ENCODE measurements at places on chromosomes 5 and 9.

DNA sequence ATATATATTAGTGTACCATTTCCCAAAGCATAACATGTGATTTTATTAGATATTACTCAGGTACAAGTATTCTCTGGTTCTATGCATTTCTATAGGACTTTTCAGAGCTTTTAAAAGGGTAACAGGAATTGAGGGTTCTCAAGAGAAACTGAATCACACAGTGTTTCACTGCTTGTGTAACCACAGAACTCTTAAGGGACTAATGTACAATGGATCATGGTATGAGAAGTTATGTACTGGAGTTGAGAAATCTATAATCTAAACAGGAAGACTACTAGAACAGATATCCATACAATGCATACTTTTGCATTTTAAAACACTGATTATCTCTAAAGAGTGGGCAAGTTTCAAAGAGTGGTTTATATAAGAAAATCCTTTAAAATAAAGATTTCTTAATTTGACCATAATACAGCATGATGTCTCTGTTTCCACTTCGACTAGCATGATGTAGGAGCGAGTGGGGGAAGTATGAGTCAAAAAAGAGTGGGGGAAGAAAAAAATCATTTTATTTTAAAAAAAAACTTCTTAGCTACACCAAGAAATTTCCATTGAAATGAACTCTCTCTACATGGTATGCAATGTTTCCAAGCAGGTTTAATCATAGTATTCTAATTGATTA is 183.5 kb downstream of the RFX3 start:
- DNase-seq = no peak
- peaks cover 3% of the 10 kb centered on the region for H3K36me3 ChIP-seq
- H3K27ac ChIP-seq = no peak overlapping the region
- no peak overlapping the region for H3K4me3 ChIP-seq
- no peaks in the 10 kb centered on the region for H3K27me3 ChIP-seq

DNA sequence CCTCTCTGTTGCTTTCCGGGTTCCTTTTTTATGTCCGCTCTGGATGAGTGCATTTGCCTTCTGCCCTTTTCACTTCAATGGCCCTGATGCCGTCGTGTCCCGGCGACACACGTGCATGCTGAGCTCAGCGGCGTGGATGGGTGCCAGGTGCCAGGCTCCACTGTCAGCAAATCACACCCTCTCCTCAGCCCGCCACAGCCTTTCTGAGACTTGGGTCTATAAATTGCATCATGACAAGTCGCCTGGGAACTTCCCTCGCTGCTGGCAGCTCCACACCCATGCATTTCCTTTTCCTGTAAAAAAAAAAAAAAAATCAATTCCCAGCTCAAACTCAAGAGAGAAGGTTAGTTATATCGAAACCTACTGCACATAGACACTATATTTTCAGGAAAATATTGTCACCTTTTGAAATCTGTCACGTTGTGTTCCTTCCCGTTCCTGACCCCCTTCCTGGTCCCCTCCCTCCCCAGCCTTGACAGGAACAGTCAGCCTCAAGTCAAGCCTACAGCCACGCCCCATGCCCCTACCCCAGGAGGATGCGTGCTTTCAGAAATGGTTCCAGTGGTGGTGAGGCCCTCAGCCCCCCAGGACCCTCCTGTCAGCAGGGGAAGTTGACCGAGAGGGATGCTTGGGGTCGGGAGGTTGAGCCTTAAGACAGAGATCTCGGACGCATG is 110.3 kb upstream of the PTCH1 start:
- H3K27me3 ChIP-seq = no peaks in the 10 kb centered on the region
- DNase-seq = no peak
- peaks cover 8% of the 10 kb centered on the region for H3K4me1 ChIP-seq
- H3K36me3 ChIP-seq = no peaks in the 10 kb centered on the region
- no peak overlapping the region for H3K27ac ChIP-seq

DNA sequence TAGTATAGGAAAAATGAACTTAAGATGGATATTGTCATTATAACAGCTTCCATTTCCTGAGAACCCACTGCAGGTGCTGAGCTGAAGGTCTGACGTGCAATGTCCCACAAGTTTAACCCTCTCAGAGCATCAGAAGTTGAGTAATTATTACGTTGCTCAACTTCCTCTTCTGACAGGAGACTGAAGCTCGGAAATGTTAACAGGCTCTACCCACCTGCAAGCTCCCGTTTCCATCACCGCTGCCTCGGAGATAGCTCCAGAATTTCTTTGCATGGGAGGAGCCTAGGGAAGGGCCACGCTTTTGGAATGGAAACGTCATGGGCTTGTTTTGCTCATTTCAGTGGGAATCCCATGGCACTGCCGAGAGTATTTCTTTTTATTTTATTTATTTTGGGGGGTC is 1.0 kb upstream of the NTMT1 start:
- peaks cover 17% of the 10 kb centered on the region for H3K27me3 ChIP-seq
- H3K27ac ChIP-seq = peak overlapping the region; percentile 61
- H3K36me3 ChIP-seq = no peaks in the 10 kb centered on the region

- no peak for DNase-seq
- no peaks in the 10 kb centered on the region for H3K4me1 ChIP-seq
- H3K27ac ChIP-seq = no peak overlapping the region
- no peaks in the 10 kb centered on the region for H3K27me3 ChIP-seq
- no peak overlapping the region for H3K4me3 ChIP-seq
Measured at GRCh38 chr5:5622806-5623205, 200.3 kb downstream of the ICE1 start.

DNA sequence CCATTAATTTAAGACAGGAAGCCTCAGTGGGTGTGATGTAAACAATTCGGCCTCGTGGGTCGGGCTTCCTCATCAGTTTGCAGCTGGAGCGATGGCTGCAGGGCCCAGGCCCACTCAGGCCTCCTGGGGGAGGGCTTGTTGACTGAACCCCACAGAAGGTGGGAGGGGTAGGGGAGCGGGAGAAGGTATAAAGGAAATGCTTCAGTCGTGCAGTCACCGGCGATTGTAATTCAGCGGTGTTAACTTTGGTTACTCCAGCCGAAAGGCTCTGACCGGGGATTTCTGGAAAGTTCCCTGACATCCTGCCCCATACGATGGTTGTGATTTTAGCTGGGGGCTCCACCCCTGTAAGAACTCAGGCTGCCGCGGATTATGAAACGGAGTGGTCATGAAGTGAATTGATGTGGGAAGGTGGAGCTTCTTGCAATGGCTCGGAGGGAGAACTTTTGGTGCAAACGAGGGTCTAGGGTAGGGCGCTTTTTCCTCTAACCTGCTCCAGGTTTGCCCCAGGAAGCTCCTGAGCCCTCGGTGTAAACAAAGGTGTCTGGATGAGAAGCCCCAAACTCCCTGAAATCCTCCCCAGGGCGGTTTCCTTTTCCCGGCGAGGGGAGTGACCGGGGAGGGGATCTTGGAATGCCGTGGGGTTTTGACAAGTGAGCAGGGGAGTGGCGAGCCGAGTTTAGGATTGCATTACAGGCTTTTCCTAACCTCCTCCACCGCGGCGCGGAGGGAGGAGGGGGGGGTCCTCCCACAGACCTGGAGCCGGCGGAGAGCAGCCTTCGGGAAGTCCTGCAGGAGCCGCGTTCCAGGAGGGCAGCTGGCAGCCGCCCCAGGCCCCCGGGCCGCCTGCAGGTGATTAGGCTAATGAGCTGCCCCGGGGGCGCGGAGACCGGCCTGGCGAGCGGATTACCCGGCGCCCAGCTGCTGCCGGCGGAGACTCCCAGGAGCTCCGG is 215.5 kb downstream of the PDZD2 start:
- DNase-seq = no peak
- no peak overlapping the region for H3K27ac ChIP-seq
- H3K4me3 ChIP-seq = peak overlapping the region; percentile 38

DNA sequence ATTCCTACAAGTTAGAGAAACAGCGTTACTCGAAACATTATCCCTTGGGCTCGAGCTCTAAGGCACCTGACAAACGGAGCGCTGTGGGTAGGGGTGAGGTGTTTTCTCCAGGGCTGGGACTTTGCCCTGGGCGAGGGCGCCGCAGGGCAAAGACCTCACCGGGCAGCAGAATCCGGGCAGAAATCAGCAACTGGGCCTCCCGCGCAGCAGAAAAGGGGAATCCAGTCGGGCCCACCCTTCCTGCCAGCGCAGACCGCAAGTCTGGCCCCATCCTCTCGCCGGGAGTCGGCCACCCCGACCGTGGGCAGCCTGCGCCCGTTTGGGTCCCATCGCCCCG is 430 bp upstream of the MSH3 start:
- no peaks in the 10 kb centered on the region for H3K27me3 ChIP-seq
- peak overlapping the region; percentile 68 for H3K27ac ChIP-seq
- DNase-seq = no peak
- peaks cover 31% of the 10 kb centered on the region for H3K4me1 ChIP-seq
- H3K36me3 ChIP-seq = peaks cover 5% of the 10 kb centered on the region

- no peak overlapping the region for H3K4me3 ChIP-seq
- no peaks in the 10 kb centered on the region for H3K27me3 ChIP-seq
- H3K27ac ChIP-seq = no peak overlapping the region
- DNase-seq = no peak
Measured at GRCh38 chr5:171236651-171237050, 72.4 kb upstream of the TLX3 start.

DNA sequence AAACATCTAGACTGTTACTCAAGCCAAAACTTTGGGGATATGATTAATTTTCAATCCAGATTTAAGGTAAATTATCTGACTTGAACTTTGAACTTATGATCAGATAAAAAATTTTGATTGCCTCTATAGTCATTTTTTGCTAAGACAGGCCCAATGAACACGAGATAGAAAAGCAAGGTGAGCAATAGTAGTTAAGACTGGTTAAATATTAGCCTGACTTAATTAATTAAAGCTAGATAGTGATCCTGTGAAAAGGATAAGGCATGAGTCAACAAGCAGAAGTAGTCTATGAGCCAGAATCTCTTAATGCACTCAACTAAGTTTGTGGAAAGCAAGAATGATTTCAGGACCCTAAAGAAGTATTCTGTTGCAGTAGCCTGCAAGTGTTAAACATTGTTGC is 66.5 kb downstream of the PDE4D start:
- H3K36me3 ChIP-seq = no peaks in the 10 kb centered on the region
- H3K27ac ChIP-seq = no peak overlapping the region
- DNase-seq = no peak
- H3K4me1 ChIP-seq = no peaks in the 10 kb centered on the region
- H3K27me3 ChIP-seq = no peaks in the 10 kb centered on the region
- H3K4me3 ChIP-seq = no peak overlapping the region

- no peak for DNase-seq
- peaks cover 25% of the 10 kb centered on the region for H3K4me1 ChIP-seq
Measured at GRCh38 chr9:518540-518939, 303.9 kb downstream of the DOCK8 start.

DNA sequence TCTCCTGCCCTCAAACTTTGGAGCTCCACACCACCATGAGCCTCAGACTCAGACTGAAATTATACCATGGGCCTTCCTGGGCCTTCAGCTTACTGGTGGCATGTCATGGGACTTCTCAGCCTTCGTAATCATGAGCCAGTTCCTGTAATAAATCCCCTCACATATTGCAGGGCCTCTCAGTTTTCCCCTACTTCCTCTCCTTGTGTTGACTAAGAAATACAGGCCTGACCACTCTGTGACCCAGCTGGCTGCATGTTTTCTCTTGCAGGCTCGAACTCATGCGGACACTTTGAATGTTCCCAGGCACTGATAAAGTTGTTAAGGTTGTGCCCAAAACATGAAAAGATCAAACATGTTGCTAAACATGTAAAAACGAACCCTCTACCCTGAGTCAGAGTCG is 26.2 kb upstream of the SHC3 start:
- H3K27ac ChIP-seq = no peak overlapping the region
- H3K4me1 ChIP-seq = no peaks in the 10 kb centered on the region
- no peaks in the 10 kb centered on the region for H3K27me3 ChIP-seq
- no peaks in the 10 kb centered on the region for H3K36me3 ChIP-seq

- DNase-seq = no peak
- H3K36me3 ChIP-seq = no peaks in the 10 kb centered on the region
- H3K27me3 ChIP-seq = no peaks in the 10 kb centered on the region
- no peak overlapping the region for H3K4me3 ChIP-seq
Measured at GRCh38 chr9:127140181-127140580, 17.7 kb upstream of the ANGPTL2 start.

- no peaks in the 10 kb centered on the region for H3K36me3 ChIP-seq
- no peaks in the 10 kb centered on the region for H3K27me3 ChIP-seq
- DNase-seq = no peak
- no peaks in the 10 kb centered on the region for H3K4me1 ChIP-seq
- no peak overlapping the region for H3K27ac ChIP-seq
Measured at GRCh38 chr5:86780018-86780417, 162.3 kb downstream of the COX7C start.

- H3K27ac ChIP-seq = no peak overlapping the region
- no peaks in the 10 kb centered on the region for H3K4me1 ChIP-seq
- H3K4me3 ChIP-seq = no peak overlapping the region
- no peaks in the 10 kb centered on the region for H3K36me3 ChIP-seq
- no peak for DNase-seq
Measured at GRCh38 chr5:163350083-163350482, 87.3 kb upstream of the CCNG1 start.

GRCh38 chr5:67648201-67648671 is 451.6 kb upstream of the CD180 start:
- H3K36me3 ChIP-seq = no peaks in the 10 kb centered on the region
- H3K27me3 ChIP-seq = no peaks in the 10 kb centered on the region
- no peaks in the 10 kb centered on the region for H3K4me1 ChIP-seq

DNA sequence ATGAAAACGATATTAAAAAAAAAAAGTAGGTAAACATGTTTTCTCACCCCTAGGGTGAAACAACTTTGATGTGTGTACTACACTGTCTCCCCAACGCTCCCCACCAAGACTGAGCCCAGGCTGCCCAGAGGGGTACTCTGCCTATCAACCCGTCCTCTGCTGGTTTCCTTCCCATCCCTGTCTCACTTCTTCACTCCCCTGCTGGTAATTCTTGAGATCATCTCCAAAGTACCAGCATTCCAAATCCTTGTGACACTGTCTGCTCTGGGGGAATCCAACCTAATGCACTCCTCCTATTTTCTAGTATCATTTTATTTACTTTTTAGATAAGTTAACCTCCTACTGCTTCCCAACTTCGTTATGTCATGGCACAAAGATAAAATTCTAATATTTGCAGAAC is 6.3 kb upstream of the APTX start:
- H3K36me3 ChIP-seq = no peaks in the 10 kb centered on the region
- no peak overlapping the region for H3K4me3 ChIP-seq
- no peaks in the 10 kb centered on the region for H3K27me3 ChIP-seq
- DNase-seq = no peak
- no peaks in the 10 kb centered on the region for H3K4me1 ChIP-seq
- no peak overlapping the region for H3K27ac ChIP-seq

DNA sequence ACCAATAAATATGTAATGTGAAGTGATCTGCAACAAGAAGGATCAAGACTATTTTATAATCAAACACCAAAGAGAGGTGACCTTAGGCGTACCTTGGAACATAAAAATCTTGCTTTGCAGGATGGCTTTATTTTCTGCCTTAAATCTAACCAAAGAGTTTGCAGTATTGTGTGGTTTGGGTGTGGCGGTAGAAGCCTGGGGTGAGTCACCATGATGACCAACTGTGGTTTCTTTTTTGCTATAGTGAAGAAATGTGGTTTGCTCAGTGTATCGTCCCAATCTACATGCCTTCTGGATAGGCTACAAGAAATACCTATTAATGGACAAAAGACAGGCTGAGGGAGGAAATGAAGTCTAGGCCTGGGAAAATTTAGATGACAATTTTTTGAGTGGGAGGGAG is 5.1 kb upstream of the CAST start:
- no peaks in the 10 kb centered on the region for H3K36me3 ChIP-seq
- H3K27me3 ChIP-seq = no peaks in the 10 kb centered on the region
- no peak overlapping the region for H3K27ac ChIP-seq
- H3K4me1 ChIP-seq = peaks cover 20% of the 10 kb centered on the region
- H3K4me3 ChIP-seq = no peak overlapping the region
